Activated CD8-positive, alpha-beta memory T cell treated with anti-CD3 and anti-CD28 coated beads, Interleukin-2, amount 10 ng/mL, durations not matched to agents 7 days and 5 days (primary cell): ENCODE measurements at places on chromosomes 12 and 14.

DNA sequence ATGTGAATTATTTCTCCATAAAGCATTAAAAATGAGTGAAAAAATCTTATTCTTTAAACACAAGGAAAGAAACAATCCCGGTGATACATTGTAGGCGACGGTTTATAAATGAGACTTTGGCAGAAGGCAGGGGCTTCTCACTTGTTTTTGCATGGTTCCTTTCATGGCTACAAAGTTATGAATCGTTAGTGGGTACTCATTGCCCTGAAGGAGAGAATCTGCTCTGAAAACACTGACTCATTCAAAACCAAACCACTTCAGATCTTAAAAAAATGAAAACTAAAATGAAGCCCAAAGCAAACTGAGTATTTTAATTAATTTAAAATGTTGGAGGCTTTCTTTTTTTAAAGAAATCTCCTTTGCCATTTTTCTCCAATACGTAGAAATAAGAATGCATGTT is 41.4 kb upstream of the AMIGO2 start:
- DNase-seq: no peak

DNA sequence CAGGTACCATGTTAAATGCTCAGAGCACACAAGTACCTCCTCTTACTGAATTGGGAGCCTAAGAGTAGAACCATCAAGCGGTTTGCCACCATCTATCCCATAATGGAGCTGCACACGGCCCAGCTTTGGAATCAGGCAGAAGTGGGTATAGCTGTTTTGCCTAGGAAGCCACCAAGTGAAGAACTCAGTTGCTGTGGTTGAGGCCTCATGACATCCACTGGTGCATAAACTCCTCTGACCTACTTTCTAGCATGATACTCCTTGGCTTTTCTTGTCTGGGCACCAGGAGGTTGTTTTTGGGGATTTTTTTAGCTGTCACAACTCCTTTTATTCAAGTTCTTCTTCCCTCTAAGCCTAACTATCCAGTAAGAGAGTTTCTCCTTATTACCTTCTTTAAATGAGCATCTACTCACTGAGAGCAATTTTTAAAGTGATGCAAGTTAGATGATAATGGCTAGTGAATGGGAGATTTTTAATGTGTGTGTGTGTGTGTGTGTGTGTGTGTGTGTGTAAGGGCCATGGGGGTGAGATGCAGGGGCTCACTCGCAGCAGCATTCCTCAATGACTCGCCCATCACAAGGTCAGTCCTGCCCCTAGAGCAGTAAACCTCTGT is 20.9 kb upstream of the KRAS start:
- DNase-seq: no peak

DNA sequence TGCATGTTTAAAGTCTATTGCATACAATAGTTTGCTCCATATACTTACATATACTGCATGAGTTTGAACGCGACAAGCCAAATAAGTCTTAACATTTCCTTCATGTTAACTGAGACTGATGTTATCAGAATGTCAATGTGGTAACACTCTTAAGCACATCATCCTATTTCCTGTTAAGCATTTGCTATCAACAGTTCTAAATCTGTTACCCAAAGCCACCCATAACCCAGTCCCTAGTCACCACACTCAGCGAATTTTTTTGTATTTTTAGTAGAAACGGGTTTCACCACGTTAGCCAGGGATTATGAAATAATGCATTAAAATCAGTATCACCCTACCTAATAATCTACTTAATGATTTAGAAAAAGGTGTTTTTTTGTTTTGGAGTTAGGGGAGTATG is 39.4 kb downstream of the HNRNPC start:
- no peak for DNase-seq

DNA sequence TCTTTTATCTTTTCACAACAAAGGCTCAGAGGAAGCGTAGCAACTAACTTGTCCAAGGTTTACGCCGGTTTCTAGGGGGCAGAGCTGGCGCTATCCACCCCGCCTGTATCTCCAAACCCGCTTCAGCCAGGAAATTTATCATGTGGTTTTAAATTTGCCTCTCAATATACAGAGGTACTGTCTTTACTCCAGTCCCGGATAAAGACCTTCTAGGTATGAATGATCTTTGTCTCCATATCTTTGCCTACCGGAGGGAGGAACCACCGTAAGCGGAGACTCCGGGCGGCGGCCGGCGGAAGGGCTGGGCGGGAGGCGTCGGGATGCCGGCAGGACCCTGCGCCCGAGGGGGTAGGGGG is 693 bp upstream of the RIMKLB start:
- DNase-seq: no peak

- no peak for DNase-seq
Observed at GRCh38 chr12:120136093-120136770, 19.7 kb upstream of the RAB35 start.

DNA sequence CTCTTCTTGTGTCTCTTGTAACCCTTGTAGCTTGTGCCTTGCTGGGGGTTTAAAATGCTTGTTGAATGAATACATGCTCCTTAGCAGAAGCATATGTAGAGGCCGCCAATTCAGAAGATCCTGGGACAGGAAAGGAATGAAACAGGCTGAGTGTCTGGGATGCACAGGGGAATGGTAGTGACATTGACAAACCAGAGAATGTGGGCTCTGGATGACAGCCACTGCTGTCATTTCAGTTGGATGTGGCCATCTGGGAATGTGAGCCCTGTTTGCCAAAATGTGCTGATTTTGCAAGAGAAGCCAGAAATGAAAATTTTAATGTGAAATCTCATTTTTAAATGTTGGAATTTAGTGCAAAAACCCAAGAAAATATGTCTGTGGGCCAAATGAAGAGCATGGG is 136.8 kb downstream of the DACT1 start:
- DNase-seq: no peak

GRCh38 chr12:38157933-38158401 is 158.6 kb upstream of the ALG10B start:
- DNase-seq: no peak

- DNase-seq: no peak
Observed at GRCh38 chr12:123126294-123127181, 24.4 kb downstream of the PITPNM2 start.

DNA sequence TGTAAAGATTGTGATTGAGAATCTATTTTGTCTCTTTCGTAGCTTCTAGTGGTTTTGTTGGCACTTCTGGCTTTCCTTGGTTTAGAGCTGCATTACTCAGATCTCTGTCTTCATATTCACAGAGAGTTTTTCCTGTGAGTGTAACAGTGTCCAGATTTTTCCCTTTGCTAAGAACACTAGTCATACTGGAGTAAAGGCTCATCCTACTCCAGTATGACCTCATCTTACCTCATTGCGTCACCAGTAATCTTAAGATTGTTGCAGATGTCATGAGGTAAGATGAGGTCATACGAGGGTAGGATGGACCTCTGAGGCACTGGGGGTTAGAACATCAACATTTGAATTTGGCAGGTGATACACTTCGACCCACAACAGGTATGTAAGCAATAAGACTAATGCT is 461.2 kb downstream of the FLRT2 start:
- no peak for DNase-seq
